Activated naive CD8-positive, alpha-beta T cell treated with anti-CD3 and anti-CD28 coated beads, Interleukin-2, amount 10 ng/mL, durations not matched to agents 7 days and 5 days (primary cell): ENCODE measurements at places on chromosomes 4 and X. TPM values are rescaled to one million over a fixed set of nuclear protein-coding genes. Genes with fewer than 3 reads are reported as not detected.

Gene EGF
- not detected for total RNA-seq

Gene EPGN
- not detected for total RNA-seq

Gene TLR2
- total RNA-seq, result 0.89 TPM

Gene PITX2
- not detected for total RNA-seq

Gene CENPVL2
- total RNA-seq, result not detected

Gene KLF8
- total RNA-seq, result 2.9 TPM

- DNase-seq, result no peak
Measured at GRCh38 chr4:61246034-61246433, 45.9 kb downstream of the ADGRL3 start.

DNA sequence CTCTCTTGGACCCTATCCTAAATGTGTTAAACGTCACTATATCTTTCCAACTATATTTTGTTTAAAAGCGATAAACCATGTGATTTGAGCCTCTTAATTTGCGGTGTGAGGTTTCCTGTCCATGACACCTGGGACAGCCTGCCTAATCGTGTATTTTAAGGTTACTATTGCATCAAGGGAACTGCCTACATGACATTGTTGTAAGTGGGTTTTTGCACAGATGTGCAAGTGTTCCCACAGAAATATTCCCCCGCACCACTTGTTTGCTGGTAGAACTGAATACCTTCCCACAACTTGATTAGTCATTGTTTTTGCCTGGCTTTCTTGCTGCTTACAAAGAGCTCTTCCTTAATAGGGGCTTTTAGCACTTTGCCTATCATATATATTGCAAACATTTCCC, 5.1 kb upstream of the FAM184B start:
- DNase-seq, result no peak

- DNase-seq, result no peak
Measured at GRCh38 chr4:99947190-99947578, 766 bp upstream of the DNAJB14 start.

DNA sequence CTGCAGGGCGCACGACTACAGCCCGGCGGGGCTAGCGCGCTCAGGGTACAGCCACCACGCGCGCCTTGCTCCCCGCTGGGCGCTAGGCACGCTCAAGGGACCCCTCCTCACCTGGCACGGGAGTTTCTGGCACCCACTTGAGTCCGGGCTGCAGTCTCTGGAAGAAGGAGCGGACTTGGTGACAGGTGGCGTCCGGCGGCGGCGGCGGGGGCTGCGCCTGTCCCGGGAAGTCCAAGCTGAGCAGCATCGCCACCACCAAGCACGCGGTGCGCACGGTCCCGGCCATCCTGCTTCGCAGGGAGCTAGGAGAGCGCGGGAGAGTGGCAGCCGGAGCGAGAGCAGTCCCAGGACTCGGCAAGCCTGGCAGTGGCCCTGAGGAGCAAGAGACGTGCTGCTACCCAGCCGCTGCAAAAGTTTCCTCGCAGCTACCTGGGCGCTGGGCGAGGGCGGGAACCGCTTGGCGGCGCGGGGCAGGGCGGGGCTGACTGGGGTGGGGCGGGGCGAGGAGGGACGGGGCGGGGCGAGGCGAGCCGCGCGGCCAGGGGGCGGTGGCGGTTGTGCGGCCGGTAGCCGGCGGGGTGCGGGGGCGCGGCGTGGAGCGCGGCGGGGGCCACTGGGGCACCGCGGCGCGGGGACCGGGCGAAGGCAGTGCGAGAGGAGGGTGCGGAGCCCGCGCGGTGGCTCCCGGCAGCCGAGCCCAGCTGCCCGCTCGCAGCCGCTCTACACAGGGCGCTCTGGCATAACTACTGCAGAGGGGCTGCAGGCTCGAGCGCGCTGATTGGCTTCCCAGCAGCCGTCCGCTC, at the start of gene GPC3:
Gene GPC3 (minus strand): TSS at position 431 of the 803 bp plus-strand sequence.
- DNase-seq, result peak; percentile 57

- no peak for DNase-seq
Measured at GRCh38 chr4:122576261-122577188, 44.3 kb downstream of the IL21 start.

DNA sequence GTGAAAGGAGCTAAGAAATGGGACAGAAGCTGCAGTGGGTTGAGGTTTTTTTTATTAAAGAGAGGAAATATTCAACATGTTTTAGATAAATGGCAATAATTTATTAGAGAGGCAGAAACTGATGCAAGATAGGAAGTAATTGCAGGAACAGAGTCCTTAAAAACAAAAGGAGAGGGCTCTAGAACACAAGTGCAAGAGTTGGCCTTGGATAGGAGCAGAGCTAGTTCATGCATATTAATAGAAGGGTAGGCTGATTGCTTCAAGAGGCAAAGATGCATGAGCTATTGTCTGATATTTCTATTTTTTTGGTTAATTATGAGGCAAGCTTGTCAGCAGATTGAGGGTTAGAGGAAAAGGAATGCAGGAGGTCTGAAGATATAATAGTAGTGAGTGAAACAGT, 91.0 kb upstream of the GPRIN3 start:
- no peak for DNase-seq

DNA sequence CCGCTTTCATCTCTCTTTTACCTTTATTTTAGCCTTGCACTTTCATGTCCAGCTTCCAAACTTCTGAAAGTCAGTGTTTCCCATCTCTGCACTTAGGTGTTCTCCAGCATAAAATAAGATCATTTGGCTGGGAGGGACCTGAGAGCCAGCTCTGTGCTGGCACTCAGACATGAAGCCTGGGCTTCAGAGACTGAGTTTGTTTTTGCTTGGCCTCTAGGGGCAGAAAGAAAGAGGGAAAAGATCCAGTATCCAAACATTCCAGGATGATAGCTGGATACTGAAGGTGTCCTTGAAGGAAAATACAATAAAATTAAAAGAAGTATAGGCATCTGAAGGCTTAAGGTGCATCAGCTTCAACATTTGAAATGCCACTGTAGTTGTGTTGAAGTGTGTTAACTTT, 202.4 kb upstream of the ZIC3 start:
- no peak for DNase-seq

GRCh38 chr4:100224721-100225120, 34.5 kb upstream of the DDIT4L start:
- no peak for DNase-seq

DNA sequence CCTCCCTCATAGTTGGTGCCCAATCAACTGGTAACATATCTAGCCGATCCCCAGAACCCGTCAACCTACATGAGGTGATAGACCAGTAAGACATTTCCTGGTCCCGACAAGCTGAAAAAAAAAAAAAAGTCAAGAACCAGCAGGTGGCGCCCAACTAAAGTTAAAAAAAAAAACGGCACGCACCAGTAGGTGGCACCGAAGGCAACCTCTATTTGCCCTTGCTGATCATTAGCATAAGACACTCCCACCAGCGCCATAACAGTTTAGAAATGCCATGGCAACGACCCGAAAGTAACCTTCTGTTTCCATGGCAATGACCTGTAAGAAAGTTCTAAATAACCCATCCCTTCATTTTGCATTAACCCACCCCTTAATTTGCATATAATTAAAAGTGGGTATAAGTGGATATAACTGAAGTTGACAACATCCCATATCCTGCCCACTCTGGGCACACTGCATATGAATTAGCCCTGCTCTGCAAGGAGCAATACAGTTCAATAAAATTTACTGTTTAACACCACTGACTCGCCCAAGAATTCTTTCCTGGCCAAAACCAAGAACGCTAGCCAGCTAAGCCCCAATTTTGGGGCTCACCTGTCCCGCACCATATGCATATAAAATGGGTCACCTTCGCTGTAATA, 83.9 kb upstream of the SPANXB1 start:
- DNase-seq, result no peak

DNA sequence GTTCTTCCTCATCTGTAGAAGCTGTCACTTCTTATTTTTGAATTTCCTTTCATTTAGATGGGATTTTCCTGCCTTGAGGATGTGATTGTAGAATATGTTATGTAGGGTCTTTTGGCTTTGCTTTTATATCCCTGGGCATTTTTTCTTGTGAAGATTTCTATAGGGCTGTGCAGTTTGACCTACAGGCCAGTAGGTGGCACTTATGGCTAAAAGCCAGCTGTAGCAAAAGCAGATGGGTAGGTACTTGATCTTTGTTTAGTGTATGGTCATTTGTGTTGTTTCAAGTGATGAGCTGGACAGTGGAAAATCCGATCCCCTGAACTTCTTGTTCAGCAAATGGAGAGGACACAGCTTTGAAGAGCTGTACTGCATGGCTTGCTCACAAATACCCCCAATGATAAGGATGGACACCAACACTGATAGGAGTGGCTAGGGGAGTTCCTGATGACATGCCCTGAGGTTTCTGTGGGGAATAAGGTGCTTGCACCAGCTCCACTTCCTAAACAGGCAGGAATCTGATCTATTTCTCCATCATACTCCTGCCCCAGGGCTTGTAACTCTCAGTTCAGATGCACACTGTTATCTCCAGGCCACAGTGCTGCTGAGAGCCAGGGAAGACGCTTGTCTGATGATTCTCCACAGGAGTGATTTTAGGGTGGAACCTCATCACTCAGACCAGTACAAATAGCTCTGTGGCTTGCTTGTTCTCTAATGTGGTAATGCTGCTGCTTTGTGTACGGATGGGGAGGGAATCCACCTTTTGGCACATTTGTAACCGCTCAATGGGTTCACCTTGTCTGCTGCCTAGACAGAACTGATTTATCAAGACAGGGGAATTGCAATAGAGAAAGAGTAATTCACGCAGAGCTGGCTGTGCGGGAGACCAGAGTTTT, 417.1 kb upstream of the MAGEB16 start:
- DNase-seq, result no peak

- no peak for DNase-seq
Measured at GRCh38 chr4:110867251-110867960, 244.5 kb upstream of the PITX2 start.

DNA sequence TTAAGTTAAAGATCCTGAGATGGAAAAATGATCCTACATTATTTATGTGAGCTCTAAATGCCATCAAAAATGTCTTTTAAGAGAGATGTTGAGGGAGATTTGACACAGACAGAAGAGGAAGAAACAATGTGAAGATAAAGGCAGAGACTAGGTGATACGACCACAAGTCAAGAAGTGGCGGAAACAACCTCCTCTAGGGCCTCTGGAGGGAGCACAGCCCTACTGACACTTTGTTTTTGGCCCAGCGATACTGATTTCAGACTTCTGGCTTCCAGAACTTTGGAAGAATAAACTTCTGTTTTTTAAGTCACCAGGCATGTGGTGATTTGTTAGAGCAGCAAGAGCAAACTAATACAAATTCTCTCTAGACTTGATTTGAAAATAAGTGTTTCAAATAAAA, 1216.1 kb downstream of the FSTL5 start:
- no peak for DNase-seq

- no peak for DNase-seq
Measured at GRCh38 chrX:71859637-71860036, 51.0 kb upstream of the NHSL2 start.

DNA sequence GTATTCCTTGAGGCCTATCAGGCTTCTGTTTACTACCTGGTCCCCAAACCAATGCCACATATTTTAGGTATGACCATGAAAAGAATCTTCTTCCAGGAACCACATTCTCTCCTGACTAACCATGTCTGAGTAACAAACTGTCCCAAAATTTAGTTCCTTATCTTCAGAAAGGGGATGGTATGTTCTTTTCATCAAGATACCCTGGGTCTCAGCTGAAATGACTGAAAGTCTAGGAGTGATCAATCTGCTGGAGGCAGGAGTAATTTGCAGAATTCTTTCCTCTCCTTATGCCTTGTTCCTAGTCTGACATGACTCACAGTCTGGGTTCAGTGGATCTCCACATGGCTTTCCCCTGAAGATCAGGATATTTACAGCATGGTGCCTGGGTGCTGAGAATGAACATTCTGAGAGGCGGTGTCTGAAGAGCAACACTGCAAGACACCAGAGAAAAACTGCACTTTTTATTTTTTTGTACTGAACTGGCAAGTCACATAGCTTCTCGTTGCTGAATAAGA, 665.5 kb downstream of the TLL1 start:
- no peak for DNase-seq

DNA sequence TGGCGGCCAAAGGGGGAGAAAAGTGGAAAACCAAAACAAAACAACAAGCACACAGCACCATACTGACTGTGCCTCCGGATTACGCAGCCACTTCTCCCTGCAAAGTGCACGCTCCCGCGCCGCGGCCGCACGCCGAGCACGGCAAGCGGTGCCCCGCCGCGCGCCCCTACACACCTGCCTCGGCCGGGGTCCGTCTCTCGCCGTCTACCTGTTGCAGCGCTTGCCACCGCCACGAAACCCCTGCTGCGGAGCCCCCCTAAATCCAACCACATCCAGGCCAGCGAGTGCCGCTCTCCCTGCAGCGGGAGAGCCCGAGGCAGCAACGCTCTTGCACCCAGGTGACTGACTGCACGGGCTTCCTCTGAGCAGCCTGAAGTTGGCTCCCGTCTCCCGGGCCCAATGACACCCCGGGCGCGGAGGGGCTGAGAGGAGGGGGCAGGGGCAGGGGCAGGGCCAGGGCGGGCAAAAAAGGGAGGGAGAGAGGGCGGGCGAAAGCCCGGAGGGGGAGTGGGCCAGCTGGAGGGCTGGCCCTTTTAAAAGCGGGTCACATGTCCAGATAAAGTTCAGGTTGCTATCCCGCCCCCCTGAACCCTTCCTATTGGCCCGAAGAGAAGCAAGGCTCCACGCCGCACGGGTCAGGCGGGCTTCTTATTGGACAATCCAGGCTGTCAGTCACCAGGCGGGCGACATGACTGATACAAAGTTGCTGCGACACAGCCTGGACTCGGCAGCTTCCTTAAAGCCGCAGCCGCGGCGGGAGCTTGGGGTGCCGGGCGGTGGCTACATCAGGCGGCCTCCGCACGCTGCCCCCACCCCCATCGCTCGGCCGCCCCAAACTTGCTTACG, at the start of gene NR3C2:
Gene NR3C2 (minus strand): TSS at position 429 of the 846 bp plus-strand sequence.
- peak; percentile 90 for DNase-seq

DNA sequence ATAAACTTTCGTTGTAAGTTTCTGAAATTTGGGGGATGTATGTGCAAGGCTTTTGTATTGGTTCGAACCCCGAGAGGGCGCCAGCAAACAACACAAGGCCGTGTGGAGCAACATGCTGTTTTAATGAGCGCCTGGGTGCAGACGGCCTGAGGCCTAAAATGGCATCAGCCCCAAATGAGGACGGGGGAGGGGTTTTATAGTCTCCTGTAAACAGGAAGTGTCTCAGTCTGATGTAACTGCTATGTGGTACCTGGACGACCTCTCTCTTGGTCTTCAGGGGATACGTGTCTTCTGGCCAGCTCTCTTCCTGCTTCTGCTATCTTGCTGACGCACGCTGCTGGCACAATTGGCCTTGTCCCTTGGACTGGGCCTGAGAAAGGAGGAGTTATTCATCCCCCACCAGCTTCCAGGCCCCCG, 1348.0 kb downstream of the ADGRL3 start:
- DNase-seq, result no peak

- DNase-seq, result no peak
Measured at GRCh38 chr4:39472396-39472795, 13.5 kb downstream of the LIAS start.
